GM13976 (cell line): ENCODE measurements at places on chromosomes 4 and X.

DNA sequence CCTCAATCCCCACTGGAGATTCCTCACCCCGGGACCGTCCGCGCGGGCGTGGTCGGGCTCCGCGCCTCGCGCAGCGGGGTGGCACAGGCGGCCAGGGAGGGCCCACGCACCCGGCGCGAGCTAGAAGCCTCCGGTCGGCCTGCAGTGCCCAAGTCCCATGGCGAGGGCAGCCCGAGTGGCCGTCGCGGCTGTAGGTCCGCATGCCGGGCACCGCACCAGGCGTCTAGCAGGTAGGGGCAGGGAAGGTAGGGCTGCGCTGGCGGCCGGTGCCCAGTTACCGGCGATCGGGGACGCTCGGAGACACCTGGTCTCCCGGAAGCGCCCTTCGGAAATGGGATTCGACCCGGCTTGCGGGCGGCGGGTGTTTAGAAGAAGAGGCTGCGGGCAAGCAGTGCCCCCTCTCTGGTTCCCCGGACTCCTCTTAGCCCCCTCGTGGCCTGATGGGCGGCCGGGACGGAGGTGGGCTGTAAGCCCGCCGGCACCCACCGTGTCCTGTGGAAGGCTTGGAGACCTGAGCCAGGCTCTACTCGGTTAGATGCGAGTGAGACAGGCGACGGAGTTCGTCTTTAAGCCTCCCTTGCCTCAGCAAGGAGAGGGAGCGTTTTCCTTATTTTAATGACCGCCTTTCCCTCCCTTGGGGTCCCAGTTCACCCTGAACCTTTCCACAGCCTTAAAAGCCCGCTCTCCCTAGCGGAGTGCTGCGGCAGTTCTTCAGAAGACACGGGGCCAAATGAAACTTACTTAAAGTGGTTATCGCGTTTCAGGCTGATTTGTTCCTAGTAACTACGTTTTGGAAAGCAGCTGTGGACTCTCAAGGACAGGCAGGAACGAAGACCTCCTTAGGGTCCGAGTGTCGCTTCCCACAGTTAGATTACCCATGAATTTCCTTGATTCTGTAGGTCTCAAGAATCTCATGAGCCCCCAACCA is 821 bp downstream of the SLITRK2 start:
- DNase-seq: no peak

GRCh38 chr4:70518716-70519115 is 347 bp downstream of the AMTN start:
- DNase-seq: no peak

- DNase-seq: no peak
Observed at GRCh38 chr4:41410049-41410448, 127.9 kb upstream of the LIMCH1 start.

DNA sequence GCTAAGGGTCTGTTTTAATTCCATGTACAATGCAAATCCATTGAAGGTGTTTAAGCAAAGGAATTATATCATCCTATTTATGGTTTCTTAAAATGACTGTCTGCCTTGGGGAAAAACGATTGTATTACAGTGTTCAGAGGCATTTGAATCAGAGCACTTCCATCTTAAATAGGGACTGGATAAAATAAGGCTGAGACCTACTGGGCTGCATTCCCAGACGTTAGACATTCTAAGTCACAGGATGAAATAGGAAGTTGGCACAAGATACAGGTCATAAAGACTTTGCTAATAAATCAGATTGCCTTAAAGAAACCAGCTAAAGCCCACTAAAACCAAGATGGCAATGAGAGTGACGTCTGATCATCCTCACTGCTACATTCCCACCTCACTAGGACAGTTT is 1167.2 kb upstream of the PABPC4L start:
- DNase-seq: no peak

GRCh38 chrX:30876367-30876766 is 12.7 kb downstream of the TAB3 start:
- no peak for DNase-seq

DNA sequence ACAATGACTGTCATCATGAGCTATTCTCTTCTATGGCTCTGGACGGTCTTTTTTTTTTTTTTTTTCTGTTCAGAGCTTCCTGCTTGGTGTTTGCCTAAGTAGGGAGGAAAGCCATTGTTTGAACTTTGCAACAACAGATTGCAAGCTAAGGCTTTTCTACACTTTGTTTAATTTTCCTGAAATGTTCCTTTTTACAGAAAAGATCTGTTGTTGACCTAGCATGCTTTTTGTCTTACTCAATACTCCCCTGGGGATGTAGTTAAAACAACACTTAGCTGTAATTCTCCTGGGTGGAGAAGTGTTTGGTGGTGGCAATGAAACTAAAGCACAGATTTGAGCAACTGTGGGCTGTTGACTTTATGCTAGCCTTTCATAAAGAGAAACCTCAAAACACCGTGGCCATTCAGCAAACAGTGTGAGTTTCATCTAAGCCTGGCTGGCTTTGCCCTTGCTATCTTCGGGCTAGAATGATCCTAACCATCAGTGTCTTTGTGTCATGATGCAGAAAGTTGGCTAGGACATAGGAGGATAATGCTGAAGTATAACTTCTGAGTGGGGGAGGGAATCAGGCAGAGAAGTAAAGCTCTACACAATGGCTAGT is 110.5 kb downstream of the ANXA3 start:
- no peak for DNase-seq

DNA sequence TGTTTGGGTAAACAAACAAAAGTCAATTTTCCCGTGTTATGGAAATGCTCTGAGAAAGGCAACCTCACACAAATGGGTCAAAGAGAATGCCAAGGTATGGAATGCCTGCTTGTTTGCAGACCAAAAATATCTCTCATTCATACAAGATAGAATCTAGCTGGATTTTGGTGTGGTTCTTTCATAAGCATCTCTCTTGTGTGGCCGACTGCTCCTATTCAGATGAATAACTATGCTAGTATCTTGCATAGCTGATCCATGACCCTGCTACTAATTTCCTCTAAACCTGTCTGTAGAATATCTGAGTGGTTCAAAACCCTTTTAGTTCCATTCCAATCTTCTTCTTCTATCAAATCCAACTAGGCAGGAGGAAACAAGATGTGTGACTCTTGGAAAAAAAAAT is 28.2 kb upstream of the SORBS2 start:
- no peak for DNase-seq

GRCh38 chrX:55715847-55716246 is 1.7 kb upstream of the RRAGB start:
- no peak for DNase-seq

- no peak for DNase-seq
Observed at GRCh38 chrX:107773206-107773605, 2.4 kb downstream of the TSC22D3 start.

- no peak for DNase-seq
Observed at GRCh38 chrX:140167551-140167950, 202.2 kb upstream of the CXorf66 start.

- no peak for DNase-seq
Observed at GRCh38 chrX:74980802-74981201, 55.5 kb upstream of the NEXMIF start.

GRCh38 chr4:2570551-2571222 is 34.2 kb downstream of the FAM193A start:
- peak; percentile 81 for DNase-seq

- DNase-seq: no peak
Observed at GRCh38 chrX:79400623-79401022, 33.5 kb upstream of the ITM2A start.

- DNase-seq: no peak
Observed at GRCh38 chr4:173516621-173517524, 13.2 kb downstream of the HAND2 start.

GRCh38 chr4:6372649-6373525 is 99.5 kb downstream of the PPP2R2C start:
- peak; percentile 76 for DNase-seq

- DNase-seq: no peak
Observed at GRCh38 chr4:5563856-5564255, 144.5 kb downstream of the EVC2 start.

- DNase-seq: no peak
Observed at GRCh38 chr4:15232366-15233263, 195.2 kb upstream of the C1QTNF7 start.

DNA sequence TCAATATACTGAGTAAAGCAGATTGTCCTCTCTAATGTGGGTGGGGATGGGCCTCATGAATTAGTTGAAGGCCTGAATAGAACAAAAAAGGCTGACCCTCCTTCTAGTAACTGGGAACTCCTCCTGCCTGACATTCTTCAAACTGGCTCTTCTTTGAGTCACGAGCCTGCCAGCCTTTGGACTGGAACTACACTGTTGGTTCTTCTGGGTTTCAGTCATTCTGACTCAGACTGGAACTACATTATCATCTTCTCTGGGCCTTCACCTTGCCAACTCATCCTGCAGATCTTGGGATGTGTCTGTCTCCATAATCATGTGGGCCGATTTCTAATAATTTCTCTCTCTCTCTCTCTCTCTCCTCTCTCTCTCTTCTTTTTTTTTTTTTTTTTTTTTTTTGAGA is 26.9 kb upstream of the CT47C1 start:
- DNase-seq: no peak
